ENCODE measurements at places on chromosomes 11 and 22.

- no peak for DNase-seq
Observed at GRCh38 chr11:46485856-46486443, 94.4 kb upstream of the CHRM4 start.

DNA sequence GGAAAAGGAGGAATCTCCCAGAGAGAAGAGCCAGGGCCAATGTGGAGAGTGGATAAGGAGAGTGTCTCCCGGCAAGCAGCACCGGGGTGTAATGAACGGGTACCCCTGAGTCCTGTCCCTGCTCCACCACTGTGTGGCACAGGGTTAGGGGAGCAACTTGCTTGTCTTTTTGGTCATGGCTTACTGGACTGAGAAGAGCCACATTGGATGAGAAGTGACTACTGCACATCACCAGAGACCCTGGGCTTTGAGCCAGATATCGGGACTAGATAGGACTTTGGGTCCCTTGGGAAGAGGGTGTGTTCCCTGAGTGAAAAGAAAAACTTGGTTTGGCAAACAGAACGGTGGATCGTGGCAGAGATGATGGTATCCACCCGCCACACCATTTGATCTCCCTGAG is 24.6 kb downstream of the SDHAF2 start:
- no peak for DNase-seq

- DNase-seq = no peak
Observed at GRCh38 chr22:46929046-46929709, 166.7 kb downstream of the TBC1D22A start.

DNA sequence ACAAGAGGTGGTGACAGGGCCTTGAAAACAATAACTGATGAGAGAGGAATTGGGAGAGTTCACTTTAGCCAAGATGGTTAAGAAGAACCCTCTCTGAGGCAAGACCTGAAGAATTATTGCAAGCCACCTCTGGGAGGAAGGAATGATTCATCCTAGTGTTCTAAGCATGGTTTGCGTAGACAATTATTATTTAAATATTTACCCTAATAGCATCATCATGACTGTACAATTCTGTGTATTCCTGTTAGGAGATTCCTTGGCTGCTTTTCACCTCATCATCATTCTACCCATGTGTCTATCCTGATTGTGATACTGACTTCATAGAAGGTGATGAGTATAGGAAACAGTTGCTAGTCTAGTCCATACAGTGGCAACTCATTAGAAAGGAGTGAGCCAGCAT is 264.4 kb downstream of the DDX10 start:
- no peak for DNase-seq

GRCh38 chr22:50084614-50085021 is 608 bp downstream of the MLC1 start:
- DNase-seq = no peak

DNA sequence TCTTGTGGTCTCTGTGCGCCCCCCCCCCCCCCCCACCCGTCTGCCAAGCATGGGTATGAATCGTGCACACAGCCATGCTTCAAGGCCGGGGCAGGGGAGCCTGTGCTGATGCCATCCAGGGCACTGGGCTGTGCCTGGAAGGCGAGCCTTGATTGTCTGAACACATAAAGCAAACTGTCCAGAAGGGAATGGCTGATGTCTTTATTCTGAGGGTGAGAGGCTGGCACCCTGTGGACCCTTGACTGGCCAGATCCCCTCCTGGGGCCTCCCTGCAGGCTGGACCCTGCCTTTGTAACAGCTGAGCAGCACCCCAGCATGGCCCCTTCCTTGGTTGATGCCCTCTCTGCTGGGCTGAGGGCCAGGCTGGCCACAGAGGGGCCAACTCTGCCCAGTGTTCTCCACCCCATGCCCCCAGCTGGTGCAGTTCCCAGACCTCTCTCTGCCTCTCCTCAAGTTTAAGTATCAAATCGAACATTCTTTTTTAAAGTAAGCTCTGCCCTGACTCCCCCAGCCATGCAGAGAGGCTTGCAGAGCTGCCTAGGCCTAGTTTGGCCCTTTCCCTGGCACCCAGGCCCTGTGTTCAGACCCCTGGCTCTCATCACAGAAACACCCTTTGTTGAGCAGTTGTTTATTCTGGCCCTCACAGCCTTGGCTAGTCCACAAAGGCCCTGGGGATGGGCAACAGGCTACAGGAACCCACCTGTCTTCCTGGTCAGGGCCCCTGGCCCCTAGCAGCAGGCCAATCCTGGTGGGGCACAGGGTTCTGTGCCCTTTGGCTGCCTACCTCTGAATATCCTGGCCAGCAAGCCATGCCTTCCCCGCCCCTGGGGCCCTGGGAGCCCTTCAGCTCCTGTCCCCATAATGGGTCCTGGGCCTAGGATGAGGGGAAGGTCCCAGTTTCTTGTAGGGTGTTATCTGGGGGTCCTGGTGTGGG is 3.9 kb upstream of the RANBP1 start:
- no peak for DNase-seq

GRCh38 chr11:125342281-125342930 is 153.7 kb downstream of the FEZ1 start:
- DNase-seq = no peak

DNA sequence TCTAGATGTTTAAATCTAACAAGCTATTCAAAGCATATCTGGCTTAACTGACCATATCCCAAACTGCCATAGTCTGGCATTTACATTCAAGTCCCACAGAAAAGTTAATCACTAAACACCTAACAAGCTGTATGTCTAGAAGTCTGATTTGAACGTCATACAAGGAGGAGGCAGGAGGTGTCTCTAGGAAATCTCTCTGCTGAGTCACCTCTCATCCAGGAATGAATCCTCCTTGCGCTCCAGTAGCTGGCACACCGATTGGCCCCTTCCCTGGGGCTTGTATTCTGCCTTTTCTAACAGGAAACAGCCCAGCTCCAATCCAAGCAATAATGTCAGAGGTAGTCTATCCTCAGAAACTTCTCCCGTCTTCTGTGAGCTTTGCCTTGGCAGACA is 31.8 kb downstream of the FEZ1 start:
- DNase-seq = no peak

DNA sequence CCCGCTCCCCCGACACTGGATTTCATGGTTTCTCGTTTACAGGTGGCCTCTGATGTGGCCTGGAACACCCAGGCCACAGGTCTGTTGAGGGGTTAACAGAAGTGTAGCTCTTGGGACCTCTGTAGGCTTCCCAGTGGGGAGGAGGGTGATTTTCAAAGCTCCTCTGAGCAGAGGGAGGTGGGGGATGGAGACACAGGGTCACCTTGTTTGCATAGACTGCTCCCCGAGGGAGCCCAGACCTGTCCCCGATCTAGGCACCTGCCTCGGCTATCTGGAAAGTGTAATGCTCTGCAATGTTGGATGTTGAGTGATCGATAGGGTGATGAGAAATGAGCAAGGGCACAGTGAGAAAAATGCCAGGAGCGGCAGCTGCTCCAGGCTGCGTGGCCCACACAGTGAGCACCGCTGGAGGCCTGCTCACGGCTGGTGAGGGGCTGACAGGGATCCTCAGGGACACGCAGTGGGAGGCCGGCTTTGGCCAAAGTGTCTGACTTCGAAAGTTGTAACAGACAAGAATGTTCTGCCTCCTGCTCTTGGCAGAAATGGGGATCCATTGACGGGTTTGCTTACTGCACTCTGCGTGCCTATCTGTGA is 594.1 kb downstream of the BRD1 start:
- DNase-seq = no peak

GRCh38 chr22:44424359-44424682 is 73.7 kb downstream of the RTL6 start:
- DNase-seq = no peak

DNA sequence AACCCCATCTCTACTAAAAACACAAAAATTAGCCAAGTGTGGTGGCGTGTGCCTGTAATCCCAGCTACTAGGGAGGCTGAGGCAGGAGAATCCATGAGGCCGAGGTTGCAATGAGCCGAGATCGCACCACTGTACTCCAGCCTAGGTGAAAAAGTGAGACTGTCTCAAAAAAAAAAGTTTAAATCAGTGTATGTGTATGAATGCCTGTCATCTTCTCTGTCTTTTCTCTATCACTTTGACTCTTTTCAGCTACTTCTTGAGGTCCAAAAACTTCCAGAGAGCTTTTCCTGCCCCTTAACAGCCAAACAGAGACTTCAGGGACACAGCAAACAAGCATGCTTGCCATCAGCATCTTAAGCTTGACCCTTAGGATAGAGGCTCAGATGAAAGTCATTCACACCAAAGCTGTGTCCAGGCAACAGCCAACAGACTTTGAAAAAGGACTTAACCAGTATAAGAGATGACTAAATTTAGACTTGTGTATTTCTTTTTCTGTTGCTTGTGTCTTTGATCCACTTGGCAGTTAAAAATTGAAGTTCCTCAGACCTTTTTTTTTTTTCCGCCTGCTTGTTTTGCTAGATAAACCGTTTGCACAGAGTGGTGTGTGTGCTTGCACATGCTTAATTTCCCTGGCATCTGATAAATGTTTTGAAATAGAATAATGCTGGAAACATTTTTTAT is 151.9 kb downstream of the DBX1 start:
- DNase-seq = peak; percentile 90

GRCh38 chr11:63505857-63506528 is at the start of gene LGALS12:
LGALS12 (plus strand) TSS chr11:63506084; CDS start chr11:63506459, 375 bp downstream.
- DNase-seq = peak; percentile 25

DNA sequence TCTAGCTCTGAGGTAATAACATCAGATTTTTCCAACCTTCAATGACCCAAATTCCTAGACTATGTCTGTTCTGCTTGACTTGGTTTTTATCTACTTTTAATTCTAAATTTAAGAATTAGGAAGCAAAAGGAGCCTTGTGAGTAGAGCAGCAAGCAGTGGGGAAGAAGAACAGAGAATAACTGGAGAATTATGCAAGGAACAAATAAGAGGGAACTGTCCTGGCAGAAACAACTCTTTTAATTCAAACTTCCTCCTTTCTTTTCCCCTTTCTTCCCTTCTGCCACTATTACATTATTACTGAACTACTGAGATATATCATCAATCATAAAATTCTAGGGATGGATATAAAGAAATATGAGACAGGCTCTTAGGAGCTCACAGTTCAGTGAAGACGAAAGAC is 276.1 kb downstream of the SBF2 start:
- DNase-seq = no peak

DNA sequence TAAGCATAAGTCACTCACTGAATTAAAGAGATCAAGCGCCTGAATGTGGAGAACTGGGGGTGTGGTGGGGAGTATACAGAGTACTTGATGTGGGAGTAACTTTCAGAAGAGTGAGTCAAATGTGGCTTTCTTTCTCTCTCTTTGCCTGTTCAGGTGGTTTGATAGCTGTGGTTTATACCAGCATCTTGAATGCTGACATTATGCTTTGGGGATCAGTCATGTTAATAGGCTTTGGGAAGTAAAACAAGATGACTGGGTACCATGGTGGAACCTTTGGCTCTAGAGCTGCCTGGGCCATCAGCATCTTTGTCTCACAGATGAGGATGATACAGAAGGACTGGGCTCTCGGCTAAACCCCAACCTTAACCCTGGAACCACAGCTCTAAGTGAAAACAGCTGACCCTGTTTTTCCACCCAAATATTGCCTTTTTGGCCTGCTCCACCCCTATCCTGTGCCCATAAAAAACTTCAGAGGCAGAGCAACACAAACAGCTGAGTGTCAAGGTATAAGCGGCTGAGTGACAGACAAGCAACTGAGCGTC is 58.2 kb upstream of the GNAZ start:
- DNase-seq = no peak

- peak; percentile 43 for DNase-seq
Observed at GRCh38 chr22:35154937-35155387, 89.0 kb downstream of the ISX start.

GRCh38 chr22:37206841-37207821 is 5.1 kb downstream of the SSTR3 start:
- DNase-seq = no peak

GRCh38 chr11:76073724-76074123 is 132.6 kb downstream of the WNT11 start:
- peak; percentile 7 for DNase-seq

- DNase-seq = peak; percentile 41
Observed at GRCh38 chr22:36816636-36817524, at the start of gene PVALB. PVALB (minus strand) TSS chr22:36817035; CDS start chr22:36817005, 30 bp downstream.

GRCh38 chr11:45847911-45848316 is 639 bp downstream of the CRY2 start:
- peak; percentile 74 for DNase-seq

GRCh38 chr11:30471244-30471643 is 114.9 kb downstream of the MPPED2 start:
- DNase-seq = no peak

GRCh38 chr22:38820020-38820419 is 23.8 kb downstream of the NPTXR start:
- DNase-seq = no peak

- peak; percentile 28 for DNase-seq
Observed at GRCh38 chr11:132911186-132911585, 621.1 kb downstream of the OPCML start.

DNA sequence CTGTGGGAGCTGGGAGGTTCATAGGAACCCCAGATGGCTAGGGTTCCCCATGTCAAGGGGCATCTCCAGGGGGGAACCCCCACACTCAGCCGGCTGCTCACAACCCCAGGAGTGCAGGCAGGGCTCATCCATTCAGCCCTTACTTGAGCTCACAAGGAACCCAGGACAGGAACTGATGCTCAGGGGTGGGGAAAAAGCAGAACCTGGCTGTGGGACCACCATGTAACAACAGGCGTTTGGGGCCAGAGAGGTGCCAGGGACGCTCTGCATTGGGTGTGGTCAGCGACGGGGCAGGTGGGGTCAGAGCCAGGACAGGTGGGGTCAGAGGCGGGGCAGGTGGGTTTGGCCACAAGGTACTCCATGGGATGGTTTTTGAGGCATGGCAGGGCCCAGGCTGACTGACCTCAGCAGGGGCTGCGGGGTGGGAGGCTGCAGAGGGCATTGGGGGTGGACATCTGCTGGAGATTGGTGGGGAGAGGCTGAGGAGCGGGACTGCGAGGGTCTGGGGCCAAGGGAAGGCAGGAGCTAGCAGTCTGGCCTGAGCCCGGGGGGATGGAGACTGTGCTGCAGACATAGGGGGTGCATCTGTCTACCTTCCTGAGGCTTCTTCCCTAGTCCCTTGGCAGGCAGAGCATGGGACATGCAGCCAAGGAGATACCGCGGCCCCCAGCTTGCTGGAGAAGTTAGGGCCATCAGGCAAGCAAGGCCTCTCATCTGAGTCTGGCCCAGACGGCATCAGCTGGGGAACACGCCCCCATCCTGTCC is 34.0 kb upstream of the CARS1 start:
- no peak for DNase-seq

- DNase-seq = peak; percentile 12
Observed at GRCh38 chr11:16986434-16987204, 27.6 kb downstream of the PLEKHA7 start.
